Activated CD4-positive, alpha-beta T cell treated with anti-CD3 and anti-CD28 coated beads, Interleukin-2, amount 10 ng/mL, durations not matched to agents 7 days and 5 days (primary cell): ENCODE measurements at places on chromosomes 7 and 10. TPM values are rescaled to one million over a fixed set of nuclear protein-coding genes. Genes with fewer than 3 reads are reported as not detected.

Gene SORCS3
- 0.17 TPM for total RNA-seq

GRCh38 chr7:26420422-26421019 lies 128.9 kb downstream of the SNX10 start:
- H3K4me3 ChIP-seq = no peak overlapping the region
- no peak for DNase-seq
- H3K27ac ChIP-seq = no peak overlapping the region
- no peaks in the 10 kb centered on the region for H3K36me3 ChIP-seq
- H3K27me3 ChIP-seq = peaks cover 10% of the 10 kb centered on the region

DNA sequence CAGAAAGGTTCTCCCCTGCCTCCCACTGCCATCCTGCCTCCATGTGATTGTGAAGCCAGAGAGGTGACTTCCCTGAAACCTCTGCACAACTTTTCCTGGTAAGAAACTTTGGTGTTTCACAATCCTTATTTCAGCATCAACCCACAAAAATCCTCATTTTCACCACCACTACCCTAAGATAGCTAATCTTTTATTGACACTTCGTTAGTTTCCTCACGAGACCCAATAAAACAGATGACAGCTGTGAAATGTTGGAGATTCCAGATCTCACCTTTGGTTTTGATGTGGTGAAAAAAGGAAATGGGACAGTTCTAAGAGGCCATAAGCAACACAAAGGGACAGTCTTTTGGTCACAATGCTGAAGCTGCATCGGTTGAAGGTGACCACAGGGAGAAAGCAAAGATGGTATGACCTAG lies 59.9 kb upstream of the TM9SF3 start:
- H3K27me3 ChIP-seq = no peaks in the 10 kb centered on the region
- peaks cover 28% of the 10 kb centered on the region for H3K4me1 ChIP-seq
- H3K36me3 ChIP-seq = no peaks in the 10 kb centered on the region
- no peak overlapping the region for H3K27ac ChIP-seq

DNA sequence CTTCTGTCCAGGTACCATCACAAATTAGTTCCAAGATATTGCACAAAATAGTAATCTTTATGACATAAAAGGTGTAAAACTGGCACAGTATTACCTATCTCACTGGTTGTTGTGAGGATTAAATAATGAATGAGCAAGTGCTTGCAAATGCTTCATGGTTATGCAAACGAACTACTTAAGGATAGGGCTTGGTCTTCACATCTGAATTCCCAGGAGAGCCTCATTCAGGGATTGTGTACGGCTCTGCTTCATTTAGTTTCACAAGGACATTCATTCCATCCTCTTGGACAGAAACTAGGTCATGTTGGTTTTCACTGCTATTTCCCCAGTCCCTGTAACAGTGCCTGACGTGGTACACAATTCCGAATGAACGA lies 12.1 kb downstream of the ABCA13 start:
- no peak overlapping the region for H3K4me3 ChIP-seq
- no peak for DNase-seq
- no peak overlapping the region for H3K27ac ChIP-seq
- H3K4me1 ChIP-seq = peaks cover 5% of the 10 kb centered on the region
- H3K36me3 ChIP-seq = no peaks in the 10 kb centered on the region
- peaks cover 8% of the 10 kb centered on the region for H3K27me3 ChIP-seq

DNA sequence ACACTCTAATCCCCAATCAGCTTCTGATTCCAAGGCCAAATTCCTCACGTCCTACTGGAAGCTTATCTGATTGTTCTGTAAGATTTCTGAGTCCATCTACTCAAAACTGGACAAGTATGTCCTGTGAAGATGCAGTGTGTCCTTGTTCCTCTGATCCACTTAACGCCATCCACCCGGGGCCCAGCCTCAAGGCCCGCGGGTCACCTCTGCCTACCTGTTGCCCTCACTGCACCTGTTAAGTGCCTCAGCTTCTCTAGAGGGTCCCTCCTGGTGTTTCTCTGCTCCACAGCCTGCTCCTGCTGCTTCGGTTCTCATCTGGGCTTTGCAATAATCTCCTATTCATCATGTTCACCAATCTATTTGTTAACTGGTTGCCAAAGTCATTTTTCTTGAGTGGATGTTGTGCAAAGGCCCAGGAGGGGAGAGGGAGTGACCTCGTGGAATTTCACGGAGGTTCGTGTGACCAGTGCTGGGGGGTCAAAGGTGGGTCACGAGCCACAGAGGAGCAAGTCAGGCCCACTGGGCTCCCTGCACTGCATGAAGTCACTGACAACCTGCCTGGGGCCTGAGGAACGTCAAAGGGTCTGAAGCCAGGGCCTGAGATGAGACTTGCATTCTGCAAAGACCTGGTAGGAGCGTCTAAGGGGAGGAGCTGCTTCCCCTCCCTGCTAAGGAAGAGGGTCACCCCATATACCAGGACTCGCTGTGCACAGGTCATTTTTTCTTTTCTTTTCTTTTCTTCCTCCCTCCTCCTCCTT lies 338.1 kb downstream of the WDR37 start:
- H3K27ac ChIP-seq = no peak overlapping the region
- H3K27me3 ChIP-seq = peaks cover 3% of the 10 kb centered on the region
- no peaks in the 10 kb centered on the region for H3K4me1 ChIP-seq
- no peaks in the 10 kb centered on the region for H3K36me3 ChIP-seq
- DNase-seq = no peak

- no peak for DNase-seq
- peaks cover 16% of the 10 kb centered on the region for H3K4me1 ChIP-seq
- H3K4me3 ChIP-seq = peak overlapping the region; percentile 4
- peaks cover 74% of the 10 kb centered on the region for H3K27me3 ChIP-seq
- peaks cover 5% of the 10 kb centered on the region for H3K36me3 ChIP-seq
- H3K27ac ChIP-seq = peak overlapping the region; percentile 64
Observed at GRCh38 chr10:129965425-129965808, 1.3 kb upstream of the EBF3 start.

- no peak overlapping the region for H3K4me3 ChIP-seq
- no peaks in the 10 kb centered on the region for H3K4me1 ChIP-seq
- H3K36me3 ChIP-seq = no peaks in the 10 kb centered on the region
- DNase-seq = no peak
Observed at GRCh38 chr7:83672157-83672556, 23.2 kb upstream of the SEMA3E start.

DNA sequence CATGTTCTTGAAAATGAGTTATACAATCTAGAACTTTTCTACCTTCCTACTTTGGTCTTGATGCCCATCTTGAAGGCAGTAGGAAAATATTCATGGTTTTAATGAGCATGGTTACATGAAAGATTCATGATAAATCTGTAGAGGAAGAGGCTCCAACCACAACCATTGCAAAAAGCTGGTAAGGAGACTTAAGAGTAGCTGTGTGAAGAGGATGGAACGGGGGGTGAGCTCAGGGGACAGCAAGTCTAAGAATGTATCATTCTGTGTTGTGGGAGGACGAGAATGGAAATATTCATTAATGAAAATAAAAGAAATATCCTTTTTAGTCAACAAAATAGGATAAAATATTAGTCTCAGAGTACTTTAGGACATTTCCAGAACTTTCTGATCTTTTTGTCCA lies 81.1 kb downstream of the BMPER start:
- DNase-seq = no peak
- H3K36me3 ChIP-seq = no peaks in the 10 kb centered on the region
- H3K4me1 ChIP-seq = no peaks in the 10 kb centered on the region
- H3K4me3 ChIP-seq = no peak overlapping the region

GRCh38 chr10:59878289-59878688 lies 28.1 kb downstream of the CCDC6 start:
- peaks cover 63% of the 10 kb centered on the region for H3K4me1 ChIP-seq
- no peak for DNase-seq
- H3K27me3 ChIP-seq = no peaks in the 10 kb centered on the region
- peaks cover 7% of the 10 kb centered on the region for H3K36me3 ChIP-seq
- no peak overlapping the region for H3K27ac ChIP-seq

DNA sequence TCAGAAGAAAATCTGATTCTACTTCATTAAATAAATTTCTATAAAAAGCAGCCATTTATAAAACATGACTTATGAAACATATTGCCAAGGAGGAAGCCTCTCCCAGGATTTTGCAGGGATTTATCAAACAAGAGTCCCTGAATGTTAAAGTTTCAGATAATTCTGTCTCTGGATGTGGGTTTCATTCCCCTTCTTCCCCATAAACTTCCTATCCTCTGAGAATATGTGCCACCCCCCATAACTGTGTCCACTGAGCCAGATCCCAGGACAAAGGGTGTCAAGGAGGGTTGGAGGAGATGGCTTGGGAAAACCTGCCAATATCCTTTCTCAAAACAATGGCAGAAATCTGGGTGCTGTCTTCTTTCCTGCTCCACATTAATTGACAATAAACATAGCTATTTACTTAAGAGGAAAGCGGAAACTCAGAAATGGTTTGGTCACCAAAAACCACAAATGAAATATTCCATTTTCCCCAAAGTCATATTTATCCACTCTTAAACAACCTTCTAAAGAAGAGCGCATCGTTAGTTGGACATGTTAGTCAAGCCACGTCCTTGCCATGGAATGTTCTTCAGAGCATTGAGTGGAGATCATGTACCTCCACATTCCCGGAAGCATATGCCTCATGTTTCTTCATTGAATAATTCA lies 54.3 kb upstream of the AKR1E2 start:
- no peak overlapping the region for H3K27ac ChIP-seq
- no peaks in the 10 kb centered on the region for H3K4me1 ChIP-seq
- H3K36me3 ChIP-seq = no peaks in the 10 kb centered on the region
- DNase-seq = no peak

DNA sequence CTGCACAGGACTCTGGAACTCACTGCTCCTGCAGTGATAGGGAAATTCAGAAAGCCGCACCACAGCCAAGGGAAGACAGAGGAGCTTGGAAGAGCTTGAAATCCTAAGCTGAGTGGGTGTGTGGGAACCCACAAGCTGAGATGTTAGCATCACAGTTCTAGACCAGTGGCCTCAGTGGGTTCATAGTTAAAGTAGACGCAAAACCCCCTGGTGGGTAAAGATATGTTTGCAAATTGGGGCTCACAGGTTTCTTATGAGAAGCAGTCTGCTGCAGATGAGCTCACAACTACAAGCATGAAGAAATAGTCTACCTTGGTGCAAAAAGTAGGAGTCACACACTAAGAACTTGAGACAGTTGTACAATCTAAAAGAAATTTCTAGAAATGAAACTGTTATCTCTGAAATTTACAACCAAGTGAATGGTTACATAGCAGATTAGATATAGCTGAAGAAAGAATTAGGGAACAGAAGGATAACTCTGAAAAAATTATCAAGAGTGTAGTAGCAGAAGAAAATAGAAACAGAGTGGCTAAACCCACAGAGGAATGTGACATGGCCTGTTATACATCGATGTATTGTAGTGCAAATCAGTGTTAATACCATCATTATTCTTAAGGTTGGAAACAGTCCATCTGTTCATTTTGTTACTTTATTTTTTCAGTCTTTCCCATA lies 77.2 kb downstream of the DYNC2I1 start:
- no peaks in the 10 kb centered on the region for H3K4me1 ChIP-seq
- peaks cover 63% of the 10 kb centered on the region for H3K36me3 ChIP-seq
- no peak for DNase-seq
- H3K27ac ChIP-seq = no peak overlapping the region
- no peak overlapping the region for H3K4me3 ChIP-seq

DNA sequence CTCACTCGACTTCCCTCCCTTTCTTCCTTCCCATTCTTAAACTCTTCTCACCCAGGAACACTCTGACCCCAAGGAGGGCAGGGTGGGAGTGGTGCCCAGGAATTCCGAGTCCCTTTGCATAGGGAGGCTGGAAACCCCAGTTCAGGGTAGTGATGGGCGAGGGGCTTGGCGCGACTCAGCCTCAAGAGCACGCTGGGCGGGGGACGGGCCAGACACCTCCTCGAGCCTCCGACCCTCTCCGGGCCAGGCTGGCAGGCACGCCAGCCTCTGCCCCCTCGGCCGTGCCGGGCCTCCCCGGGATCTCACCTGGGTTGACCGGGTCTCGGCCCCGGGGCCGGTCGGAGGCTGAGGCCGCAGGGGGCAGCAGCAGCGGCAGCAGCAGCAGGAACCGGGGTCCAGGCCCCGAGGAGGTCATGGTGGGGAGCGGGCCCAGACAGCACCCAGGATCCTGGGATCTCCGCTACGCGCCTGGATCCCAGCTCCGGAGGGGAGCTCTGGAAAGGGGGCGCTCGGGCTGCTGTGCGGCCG lies 457 bp downstream of the PLOD3 start:
- no peak for DNase-seq
- H3K27ac ChIP-seq = peak overlapping the region; percentile 82
- H3K36me3 ChIP-seq = peaks cover 8% of the 10 kb centered on the region

DNA sequence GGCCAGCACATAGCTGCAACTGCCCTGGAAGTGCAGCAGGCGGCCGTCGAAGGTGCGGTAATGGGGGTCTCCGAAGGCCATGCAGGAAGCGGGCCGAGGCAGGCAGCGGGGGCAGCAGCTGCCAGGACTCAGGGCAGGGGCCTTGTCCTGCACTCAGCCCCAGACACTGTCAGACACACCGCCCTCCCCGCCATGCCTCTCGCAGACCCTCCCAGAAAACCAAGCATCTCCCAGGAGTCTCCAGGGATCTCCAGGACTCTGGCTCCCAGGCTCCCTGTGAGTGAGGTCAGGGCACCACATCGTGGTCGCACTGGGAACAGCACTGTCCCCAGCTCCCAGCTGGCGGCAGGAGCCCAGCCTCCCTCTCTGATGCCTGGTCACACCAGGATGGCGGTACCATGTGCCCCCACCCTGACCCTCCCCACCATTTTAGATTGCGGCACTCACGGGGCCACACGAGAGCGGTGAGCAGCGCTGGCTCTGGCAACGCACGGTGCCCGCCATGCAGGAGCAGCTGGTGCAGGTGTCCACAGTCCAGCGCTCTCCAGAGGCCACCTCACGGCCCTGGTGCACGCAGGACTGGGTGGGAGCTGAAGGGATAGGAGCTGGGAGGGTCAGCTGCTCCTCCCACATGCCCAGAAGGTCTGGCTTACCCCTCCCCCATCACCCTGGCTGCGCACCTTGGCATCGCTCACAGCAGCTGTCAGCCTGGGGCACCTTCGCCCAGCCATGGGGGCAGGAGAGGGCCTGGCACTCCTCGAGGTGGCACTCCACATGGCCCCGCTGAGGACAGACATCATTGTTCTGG lies 17.5 kb downstream of the ATP6V1F start:
- H3K4me3 ChIP-seq = no peak overlapping the region
- no peaks in the 10 kb centered on the region for H3K27me3 ChIP-seq
- no peak for DNase-seq
- H3K4me1 ChIP-seq = peaks cover 14% of the 10 kb centered on the region
- no peak overlapping the region for H3K27ac ChIP-seq

- H3K4me1 ChIP-seq = no peaks in the 10 kb centered on the region
- H3K27ac ChIP-seq = no peak overlapping the region
- H3K27me3 ChIP-seq = peaks cover 13% of the 10 kb centered on the region
- no peaks in the 10 kb centered on the region for H3K36me3 ChIP-seq
Observed at GRCh38 chr10:69825604-69826003, 23.9 kb downstream of the COL13A1 start.
